D341Med (cell line): ENCODE measurements at places on chromosomes 4 and X.

GRCh38 chr4:630656-631055 lies 5.3 kb downstream of the PDE6B start:
- DNase-seq = peak; percentile 21

DNA sequence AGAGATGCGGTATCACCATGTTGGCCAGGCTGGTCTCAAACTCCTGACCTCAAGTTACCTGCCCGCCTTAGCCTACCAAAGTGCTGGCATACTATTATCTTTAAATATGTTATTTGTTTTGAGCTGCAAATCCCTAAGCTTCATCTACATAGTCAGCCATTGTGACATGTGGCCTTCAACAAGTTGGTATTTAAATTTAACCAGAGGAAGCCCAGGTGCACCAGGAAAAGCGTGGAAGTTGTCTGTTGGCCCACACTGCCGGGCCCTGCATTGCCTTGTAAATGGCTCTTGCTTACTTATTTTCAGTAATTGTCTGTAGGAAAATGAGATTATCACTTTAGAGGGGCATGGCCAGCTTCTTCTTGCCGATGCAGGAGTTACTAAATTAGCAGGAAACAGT lies 6.0 kb downstream of the WWC2 start:
- no peak for DNase-seq

DNA sequence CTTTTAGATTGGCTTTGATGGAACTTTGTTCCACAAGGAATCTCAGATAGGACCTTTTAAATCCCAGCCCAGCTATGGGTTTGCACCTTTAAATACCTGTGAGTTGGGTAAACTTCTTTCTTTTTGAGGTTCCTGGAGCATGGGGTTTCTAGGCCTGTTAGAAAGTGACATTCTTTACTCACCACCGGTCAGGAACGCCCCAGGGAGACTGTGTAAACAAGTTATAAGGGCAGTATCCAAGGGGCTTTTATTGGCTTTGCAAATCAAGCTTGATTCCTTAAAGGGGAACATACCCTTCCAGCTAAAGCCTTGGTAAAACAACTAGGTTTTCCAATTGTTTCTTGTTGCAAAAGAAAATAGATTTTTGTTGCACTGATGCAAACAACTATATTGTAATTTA lies 93.4 kb downstream of the TENT5D start:
- DNase-seq = no peak

- no peak for DNase-seq
Observed at GRCh38 chr4:168856312-168856711, 153.7 kb downstream of the CBR4 start.

GRCh38 chrX:68139791-68140190 lies 293.5 kb downstream of the OPHN1 start:
- no peak for DNase-seq

GRCh38 chrX:139864640-139865039 lies 68.2 kb downstream of the ATP11C start:
- DNase-seq = no peak

DNA sequence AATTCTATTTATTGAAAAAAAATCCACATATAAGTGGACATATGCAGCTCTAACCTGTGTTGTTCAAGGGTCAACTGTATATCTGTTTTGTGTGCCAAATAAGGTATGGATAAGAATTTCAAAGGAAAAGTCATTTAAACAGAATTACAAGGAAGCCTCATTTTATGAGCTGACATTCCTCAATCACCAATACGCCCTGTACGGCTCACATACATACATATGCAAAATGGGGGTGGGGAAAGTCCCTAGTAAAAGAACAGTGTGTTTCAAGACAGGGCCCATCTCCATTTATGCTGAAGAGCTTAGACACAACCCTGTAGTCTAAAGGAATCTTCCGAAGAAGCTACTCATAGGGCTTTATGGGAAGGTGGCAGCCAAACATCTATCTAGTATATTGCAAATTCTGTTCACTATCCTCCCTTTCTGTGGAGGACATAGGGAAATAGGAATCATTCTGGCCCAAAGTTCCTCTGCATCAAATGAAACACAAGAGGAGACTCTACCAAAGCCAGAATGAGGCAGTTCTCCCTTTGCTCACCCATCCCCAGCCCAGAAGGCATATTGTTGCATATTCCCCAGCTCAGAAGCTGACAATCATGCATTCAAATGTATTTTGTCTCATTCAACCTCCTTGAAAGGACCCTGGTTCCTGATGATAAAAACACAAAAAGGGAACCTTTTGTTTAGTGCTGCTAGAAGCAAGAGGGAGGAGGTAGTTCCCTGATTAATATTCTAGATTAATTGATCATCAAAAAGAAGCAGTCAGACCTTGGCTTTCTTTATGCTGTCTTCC lies 13.7 kb upstream of the ZBTB33 start:
- DNase-seq = no peak

- DNase-seq = no peak
Observed at GRCh38 chr4:67885762-67886161, 2.0 kb upstream of the TMPRSS11D start.

- DNase-seq = no peak
Observed at GRCh38 chr4:185219551-185220344, 10.3 kb downstream of the SNX25 start.

DNA sequence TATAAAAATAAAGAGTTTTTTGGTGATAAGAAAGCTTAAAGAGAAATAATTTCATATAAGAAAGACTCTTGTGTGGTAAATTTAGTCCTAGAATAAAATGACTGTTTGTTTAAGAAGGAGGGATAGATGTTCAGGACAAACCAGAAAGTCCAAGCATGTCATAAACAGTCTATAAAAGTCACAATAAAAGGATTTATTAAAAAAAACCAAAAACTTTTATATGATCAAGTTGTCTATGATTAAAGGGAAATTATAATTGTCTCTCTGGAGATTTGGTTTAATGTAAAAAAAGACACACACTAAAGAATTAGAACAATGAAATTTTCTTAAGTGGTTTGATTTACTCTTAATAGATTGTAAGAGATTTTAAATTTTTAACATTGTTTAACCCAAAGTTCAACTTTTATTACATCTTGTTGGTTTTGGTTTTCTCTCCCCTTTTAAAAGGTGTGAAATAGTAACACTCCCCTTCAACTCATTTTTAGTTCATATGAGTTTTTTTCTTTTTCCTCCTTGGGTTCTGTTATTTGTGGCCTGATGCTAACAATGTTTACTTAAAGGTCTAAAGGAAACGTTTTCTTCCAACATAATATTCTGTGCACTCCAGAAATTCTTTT lies 89.7 kb downstream of the PDHA2 start:
- DNase-seq = no peak

DNA sequence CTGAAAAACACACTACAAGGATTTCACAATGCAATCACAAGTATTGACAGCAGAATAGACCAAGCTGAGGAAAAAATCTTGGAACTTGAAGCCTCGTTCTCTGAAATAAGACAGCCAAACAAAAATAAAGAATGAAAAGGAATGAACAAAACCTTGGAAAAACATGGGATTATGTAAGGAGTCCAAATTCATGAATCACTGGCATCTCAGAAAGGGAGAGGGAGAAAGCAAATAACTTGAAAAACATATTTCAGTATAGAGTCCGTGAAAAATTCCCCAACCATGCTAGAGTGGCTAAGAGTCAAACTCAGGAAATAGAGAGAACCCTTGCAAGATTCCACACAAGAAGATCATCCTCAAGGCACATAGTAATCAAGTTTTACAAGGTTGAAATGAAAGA lies 178.5 kb upstream of the CTSO start:
- DNase-seq = no peak

GRCh38 chr4:41640906-41641305 lies 102.9 kb downstream of the LIMCH1 start:
- no peak for DNase-seq

DNA sequence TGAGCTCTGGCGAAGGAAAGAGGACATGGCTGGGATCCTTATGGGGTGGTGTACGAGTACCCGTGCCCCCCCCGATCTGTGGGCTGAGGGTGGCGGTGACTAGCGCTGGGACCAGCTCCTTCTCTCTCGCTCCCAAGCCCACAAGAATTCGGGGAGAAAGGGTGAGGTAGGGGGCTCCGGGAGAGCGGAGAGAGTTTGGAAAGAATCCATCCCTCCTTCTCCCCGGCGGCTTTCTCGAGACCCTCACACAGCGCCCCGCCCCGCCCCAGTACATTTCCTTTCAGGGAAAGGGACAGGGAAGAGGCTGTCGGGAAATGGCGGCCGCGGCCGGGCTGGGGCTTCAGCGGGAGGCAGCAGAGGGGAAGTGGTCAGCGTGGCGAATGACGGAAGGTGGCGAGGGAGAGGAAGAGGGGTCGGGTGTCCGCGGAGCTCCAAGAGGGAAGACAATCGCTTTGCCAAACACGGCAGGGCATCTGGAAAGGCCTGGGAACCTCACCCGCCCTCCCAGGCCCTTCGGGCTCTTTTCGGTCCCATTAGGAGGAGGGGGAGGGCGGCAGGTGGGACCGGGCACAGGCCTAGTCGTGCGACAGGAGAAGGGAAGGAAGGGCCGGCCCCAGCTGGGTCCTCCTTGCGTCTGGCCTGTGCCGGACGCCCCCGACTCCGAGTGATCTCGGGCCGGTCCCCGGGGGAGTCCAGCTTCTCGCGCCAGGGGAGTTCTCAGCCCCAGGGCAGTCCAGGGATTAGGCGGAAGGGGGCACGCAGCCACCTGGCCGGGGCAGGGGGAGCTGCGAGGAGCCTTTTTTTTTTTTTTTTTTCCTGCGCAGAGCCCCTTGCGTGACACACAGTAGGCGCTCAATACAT lies 10.2 kb downstream of the HNRNPH2 start:
- peak; percentile 14 for DNase-seq

GRCh38 chrX:15598026-15598425 lies 2.7 kb downstream of the ACE2 start:
- no peak for DNase-seq
